ENCODE measurements at places on chromosomes 4 and X.

- no peak for DNase-seq
These were observed 49.9 kb upstream of the MTMR1 start for GRCh38 chrX:150643271-150643670.

- no peak for DNase-seq
These were observed 71.4 kb downstream of the TSC22D3 start for GRCh38 chrX:107704181-107704580.

GRCh38 chr4:3384771-3385710, 56.7 kb upstream of the HGFAC start:
- no peak for DNase-seq

DNA sequence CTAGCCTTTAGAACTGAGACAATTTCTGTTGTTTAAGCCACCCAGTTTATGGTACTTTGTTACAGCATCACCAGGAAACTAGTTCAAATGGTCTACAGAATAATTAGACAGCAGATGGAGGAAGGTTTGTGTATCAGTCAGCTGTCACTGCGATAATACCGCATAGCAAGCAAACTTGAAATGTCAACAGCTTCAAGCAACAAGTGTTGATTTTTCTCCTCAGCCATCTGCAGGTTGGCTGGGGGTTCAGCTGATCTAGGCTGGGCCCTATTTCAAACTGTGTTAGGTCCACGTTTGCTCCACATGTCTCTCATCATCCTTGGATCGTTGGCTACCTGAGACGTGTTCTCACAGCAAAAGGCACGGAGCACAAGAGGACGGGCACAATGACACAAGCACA, 19.2 kb upstream of the PHEX start:
- no peak for DNase-seq

DNA sequence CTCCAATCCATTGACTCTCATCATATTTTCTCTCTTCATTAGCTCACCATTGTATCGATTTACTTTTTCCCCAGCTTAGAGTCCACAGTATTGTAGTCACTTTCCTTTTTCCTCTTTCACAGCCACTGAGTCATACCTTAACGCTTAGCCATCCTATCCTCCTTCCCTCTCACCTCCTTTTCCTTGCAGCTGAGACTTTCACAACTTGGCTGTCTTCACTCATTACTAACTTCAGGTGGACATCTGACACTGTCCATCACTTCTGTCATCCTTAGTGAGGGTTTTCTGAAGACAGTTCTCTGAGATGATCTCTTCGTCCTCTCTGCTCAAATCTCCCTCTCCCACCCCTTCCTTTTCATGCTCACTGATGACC, 70.5 kb upstream of the ESX1 start:
- no peak for DNase-seq

DNA sequence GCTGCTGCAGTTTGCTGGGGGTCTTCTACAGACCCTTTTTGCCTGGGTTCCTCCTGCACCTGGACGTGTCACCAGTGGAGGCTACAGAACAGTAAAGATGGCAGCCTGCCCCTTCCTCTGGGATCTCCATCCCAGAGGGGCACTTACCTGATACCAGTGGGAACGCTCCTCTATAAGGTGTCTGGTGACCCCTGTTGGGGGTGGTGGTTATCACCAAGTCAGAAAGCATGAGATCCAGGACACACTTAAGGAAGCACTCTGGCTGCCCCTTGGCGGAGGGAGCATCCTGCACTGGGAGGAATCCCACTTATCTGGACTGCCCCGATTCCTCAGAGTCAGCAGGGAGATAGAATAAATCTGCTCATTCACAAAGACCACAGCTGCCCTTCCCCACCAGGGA, 218.9 kb upstream of the GALNTL6 start:
- DNase-seq: no peak

GRCh38 chr4:62168681-62169080, 968.6 kb downstream of the ADGRL3 start:
- DNase-seq: no peak

- DNase-seq: peak; percentile 41
These were observed 108.4 kb downstream of the LINC00632 start for GRCh38 chrX:140817943-140818342.

DNA sequence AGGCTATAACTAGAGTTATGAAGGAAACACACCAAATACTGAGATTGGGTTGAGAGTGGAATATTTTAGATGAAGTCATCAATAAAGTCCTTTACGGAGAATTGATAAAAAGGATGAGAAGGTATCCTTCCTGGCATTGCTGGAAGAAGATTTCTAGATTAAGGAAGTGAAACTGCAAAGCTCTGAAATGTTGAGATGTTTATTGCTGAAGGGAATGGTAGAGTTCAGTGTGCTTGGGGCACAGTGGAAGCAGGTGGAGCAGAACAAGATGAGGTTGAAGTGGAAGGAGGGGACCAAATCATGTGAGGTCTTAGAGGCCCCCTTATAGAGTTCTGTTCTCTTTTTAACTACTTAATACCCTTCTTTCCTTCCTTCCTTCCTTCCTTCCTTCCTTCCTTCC, 848.5 kb downstream of the RAB28 start:
- DNase-seq: no peak

GRCh38 chr4:110898290-110898689, 275.4 kb upstream of the PITX2 start:
- no peak for DNase-seq

GRCh38 chr4:16226816-16227461, 668 bp upstream of the TAPT1 start:
- peak; percentile 41 for DNase-seq

GRCh38 chr4:52076731-52077130, 25.6 kb downstream of the SPATA18 start:
- DNase-seq: no peak

- peak; percentile 7 for DNase-seq
These were observed 370.3 kb upstream of the SMIM31 start for GRCh38 chr4:164383358-164384220.

DNA sequence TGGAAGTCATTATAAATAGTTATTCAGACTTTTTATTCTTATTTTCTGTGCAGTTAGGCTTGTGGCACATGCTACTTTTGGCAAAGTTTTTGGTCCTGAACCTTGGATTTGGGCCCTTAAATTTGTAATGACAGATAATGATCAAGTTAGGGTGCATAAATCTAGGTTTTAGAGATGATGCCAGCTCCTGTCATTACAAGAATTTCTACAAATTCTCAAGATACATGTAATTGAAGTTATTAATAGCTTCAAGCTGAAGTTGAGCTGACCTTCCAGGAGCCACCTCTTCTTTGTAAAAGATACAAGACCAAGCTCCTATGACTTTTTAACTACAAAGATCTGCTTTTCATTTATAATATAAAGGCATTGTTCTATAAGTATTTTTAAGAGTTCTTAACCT, 255.6 kb upstream of the UGT8 start:
- no peak for DNase-seq

DNA sequence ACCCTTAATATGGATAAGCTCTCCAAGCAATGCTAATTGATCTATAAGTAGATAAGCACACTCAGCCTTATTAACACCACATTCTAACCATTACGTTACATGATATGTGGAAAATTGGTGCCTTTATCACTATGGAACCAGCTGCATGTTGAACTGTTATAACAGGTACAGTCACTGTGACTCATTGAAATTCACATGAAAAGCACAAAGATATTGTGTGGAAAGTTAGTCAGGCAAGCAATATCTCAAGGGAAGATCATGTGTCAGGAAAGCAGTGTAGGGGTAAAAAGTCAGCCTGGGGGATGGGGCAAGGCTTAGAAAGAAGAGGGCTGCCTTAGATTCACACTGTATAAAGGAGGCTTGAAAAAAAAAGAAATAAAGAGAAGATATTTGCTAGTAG, 313.7 kb upstream of the SMIM31 start:
- DNase-seq: no peak

DNA sequence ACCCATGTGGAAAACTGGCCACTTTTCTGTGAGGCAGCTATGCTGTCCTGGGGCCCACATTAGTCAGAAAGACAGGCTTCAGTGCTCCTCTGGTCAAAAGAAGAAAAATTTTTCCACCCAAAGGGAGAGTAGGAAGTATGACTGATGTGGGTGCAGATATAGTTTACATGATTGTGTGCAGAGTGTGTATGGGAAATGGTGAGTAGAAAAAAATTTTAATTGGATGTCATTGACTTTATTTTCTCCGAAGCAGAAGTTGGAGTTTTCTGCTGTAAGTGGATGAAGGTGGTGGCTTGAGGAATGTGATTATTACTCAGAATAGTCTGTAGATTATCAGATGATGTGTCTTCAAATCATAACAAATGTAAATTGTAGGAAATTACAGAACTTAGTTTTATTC, 241.5 kb upstream of the IGFBP7 start:
- DNase-seq: no peak

DNA sequence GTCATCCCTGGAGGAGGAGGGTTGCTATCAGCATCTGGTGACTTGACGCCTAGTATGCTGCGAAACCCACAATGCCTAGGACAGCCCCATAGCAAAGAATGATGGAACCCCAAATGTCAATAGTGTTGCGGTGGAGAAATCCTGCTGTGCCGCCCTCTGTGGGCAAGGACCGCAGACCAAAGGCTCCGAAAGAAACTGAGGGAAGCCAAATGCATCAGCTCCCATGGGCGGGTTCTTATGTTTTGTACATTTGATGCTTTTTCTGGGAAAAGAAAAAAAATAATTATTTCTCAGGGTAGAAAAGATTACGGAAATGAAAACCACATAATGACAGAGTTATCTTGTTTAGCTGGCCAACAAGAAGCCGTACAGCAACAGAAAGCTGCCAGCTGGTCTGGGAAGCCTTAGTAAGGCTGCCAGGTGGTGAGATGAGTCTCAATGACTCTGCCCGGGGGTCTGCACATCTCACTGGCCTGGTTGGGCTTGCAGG, 95.0 kb upstream of the TBL1X start:
- peak; percentile 23 for DNase-seq

DNA sequence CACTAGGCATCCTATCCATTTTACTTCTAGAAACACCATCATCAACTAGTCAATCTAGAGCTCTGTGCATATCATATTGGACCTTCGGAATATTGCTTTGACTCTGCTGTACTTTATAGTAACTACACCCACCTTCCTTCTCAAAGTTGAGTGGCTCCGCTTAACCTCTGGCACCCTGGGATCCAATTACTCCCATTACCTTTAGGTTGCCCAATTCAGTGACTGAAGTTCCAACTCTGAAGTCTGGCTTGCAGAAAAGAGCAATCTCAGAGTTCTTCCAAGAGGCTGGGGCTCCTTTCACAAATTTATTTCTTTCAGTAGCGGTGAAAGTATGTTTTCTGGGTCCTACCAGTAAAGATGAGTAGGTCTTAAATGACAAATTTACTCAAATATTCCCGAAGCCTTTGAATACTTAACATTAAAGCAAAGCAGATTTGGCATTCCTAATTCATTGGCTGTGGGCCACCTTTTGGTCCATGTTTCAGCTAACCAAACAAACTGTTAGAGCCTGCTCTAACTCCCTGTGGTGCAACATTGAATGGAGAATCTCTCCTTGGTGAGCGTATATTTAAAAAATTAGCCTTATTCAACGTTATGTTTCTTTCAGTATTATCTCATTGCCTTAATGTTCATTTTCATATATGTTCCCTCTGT, 1215.8 kb downstream of the RAPGEF2 start:
- no peak for DNase-seq

GRCh38 chr4:97367878-97368277, 775.4 kb downstream of the STPG2 start:
- DNase-seq: no peak

DNA sequence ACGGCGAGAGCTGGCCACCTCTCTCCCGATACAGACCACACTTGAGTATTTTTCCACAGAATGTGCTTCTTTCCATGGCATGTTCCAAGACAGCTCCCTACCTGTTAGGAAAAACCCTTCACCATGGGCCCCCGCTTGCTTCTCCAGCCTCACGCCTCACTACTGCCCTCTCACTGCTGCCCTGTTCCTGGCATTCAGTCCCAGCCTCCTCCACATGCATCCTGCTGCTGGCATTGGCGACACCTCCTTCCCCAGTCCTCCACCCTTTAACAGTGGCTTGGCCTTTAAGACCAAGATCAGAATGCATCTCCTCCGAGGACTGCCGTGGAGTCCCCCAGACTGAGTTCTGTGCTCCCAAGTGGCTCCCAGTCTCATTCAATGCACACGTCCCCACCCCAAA, 10.7 kb downstream of the PNMA6F start:
- DNase-seq: no peak

- no peak for DNase-seq
These were observed 44.7 kb upstream of the AFAP1 start for GRCh38 chr4:7984286-7984925.

DNA sequence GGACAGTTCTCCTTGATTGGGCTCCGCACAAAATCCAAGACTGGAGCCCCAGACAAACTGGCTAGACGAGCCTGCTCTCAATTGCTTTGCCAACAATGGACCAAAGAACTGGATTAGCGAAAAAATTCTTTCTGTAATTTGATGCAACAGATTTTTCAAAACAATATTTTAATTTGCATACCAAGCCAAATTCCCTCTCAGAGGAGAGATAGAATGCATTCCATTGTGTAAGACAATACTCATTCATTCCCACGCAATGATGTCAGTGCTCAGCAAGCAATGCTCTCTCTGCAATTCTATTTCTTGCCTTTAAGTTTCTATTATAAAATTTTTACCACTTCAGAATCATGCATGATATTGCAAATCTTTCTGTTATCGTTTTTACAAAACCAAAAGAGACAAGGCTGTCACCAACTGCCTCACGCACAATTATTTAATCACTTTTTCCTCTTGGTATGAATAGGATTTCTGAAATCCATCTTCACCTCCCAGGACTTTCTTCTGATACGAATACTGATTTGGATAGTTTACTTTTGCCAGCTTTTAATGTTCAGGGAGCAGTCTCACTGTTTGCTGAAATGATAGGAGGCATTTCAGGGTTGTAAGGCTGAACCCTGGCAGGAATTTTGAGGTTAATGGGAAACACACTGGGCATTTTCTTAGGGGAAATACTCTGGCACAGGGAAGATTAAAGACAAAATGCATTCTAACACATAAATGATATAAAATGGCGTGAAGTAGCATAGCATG, 46.1 kb upstream of the HCCS start:
- DNase-seq: no peak

GRCh38 chrX:12874581-12874980, 7.7 kb downstream of the TLR7 start:
- no peak for DNase-seq

- DNase-seq: no peak
These were observed 43.3 kb upstream of the SOD3 start for GRCh38 chr4:24751926-24752539.

GRCh38 chr4:28686618-28687017, 1826.0 kb downstream of the STIM2 start:
- DNase-seq: peak; percentile 22

DNA sequence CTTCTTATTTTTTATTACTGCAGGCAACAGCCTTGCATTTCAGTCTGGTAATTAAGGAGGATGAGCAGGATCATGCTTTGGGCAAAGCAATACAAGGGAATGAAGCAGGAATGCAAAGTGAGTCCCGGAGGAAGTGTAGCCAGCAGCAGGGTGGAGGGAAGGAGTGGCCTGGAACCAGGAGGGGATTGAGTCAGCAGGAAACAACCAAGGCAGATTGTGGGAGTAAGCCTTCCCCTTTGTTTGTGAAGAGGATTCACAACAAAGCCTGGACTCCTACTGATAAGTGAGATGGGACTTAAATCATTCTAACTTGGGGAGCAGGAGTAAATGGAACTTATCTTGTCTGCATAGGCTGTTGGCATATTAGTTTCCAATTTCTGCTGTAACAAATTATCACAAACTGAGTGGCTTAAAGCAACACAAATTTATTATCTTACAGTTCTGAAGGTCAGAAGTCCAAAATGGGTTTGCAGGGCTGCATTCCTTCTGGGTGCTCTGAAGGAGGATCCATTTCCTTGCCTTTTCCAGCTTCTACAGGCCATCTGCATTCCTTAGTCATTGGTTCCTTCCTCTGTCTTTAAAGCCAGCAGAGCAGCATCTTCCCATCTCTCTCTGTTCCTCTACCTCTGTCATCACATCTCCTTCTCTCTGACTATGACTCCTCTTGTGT, 93.2 kb upstream of the AP1S2 start:
- no peak for DNase-seq

GRCh38 chr4:109962401-109962800, 49.7 kb downstream of the EGF start:
- no peak for DNase-seq
